ENCODE measurements at places on chromosomes 5 and 9.

GRCh38 chr5:83473346-83474160 lies 2.0 kb downstream of the VCAN start:
- peak; percentile 62 for DNase-seq

GRCh38 chr5:96968614-96969013 lies 32.7 kb downstream of the LNPEP start:
- no peak for DNase-seq

DNA sequence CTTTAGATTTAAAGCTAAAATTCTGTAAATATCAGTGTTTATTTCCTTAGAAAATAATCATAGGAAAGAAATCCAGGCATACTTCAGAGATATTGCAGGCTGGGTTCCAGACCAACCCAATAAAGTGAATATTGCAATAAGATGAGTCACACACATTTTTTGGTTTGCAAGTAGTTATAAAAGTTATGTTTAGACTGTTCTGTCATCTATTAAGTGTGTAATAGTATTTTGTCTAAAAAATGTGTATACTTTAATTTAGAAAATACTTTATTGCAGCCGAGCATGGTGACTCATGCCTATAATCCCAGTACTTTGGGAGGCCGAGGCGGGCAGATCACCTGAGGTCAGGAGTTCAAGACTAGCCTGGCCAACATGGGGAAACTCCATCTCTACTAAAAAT lies 6.9 kb upstream of the RIC1 start:
- no peak for DNase-seq

- DNase-seq, result no peak
These were observed 9.2 kb upstream of the AGPAT2 start for GRCh38 chr9:136696502-136696901.

GRCh38 chr5:43367909-43368669 lies 44.1 kb downstream of the CCL28 start:
- no peak for DNase-seq

- no peak for DNase-seq
These were observed 192.1 kb upstream of the DMRT1 start for GRCh38 chr9:649128-650074.

- no peak for DNase-seq
These were observed 31.1 kb upstream of the GRXCR2 start for GRCh38 chr5:145903867-145904266.

DNA sequence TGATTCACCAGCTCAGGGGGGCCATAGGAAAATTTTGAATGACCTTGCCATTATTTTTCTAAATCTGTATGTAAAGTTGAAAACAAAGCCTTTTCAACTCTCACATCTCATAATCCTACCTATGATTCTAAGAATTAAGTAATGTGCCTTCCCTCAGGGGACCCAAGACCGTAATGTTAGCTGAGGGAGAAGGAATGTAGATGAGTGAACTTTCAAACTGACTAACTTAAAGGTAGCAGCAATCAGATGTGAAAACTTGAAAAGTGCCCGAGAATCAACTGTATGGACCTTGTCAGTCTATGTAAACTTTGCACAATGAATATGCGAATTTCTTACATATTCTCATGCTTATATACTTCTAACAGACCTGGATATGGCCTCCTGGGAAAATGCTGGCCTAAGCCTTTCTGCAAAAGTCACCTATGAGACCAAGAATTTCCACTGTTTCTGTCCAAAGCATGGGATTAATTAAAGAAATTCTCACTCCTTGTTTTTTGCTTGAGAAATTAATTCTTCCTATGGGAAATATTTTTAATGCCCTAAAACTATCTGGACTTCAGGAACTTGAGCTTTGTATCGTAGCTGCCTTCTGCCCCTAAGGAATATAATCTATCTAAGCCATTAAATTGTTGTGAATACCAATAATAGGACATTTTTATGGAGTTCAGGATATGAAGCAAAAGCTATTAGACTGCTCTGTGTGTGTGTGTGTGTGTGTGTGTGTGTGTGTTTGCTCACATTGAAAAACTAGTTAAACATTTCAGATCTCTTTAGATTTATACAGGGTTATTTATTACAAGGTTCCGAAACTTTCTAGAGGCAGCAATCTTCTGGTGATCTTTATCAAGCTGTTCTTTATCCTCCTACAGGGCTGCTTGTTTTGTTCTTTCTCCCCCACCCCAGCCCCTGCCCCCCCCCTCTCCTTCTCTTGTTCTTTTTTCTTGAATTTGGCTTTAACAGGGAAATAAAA lies 169.1 kb upstream of the CLINT1 start:
- no peak for DNase-seq

GRCh38 chr5:139648205-139649081 lies at the start of gene CXXC5:
TSS of gene CXXC5 (plus strand) at chr5:139648349. CDS start at chr5:139680524, 32,175 bp downstream.
- DNase-seq, result peak; percentile 55

DNA sequence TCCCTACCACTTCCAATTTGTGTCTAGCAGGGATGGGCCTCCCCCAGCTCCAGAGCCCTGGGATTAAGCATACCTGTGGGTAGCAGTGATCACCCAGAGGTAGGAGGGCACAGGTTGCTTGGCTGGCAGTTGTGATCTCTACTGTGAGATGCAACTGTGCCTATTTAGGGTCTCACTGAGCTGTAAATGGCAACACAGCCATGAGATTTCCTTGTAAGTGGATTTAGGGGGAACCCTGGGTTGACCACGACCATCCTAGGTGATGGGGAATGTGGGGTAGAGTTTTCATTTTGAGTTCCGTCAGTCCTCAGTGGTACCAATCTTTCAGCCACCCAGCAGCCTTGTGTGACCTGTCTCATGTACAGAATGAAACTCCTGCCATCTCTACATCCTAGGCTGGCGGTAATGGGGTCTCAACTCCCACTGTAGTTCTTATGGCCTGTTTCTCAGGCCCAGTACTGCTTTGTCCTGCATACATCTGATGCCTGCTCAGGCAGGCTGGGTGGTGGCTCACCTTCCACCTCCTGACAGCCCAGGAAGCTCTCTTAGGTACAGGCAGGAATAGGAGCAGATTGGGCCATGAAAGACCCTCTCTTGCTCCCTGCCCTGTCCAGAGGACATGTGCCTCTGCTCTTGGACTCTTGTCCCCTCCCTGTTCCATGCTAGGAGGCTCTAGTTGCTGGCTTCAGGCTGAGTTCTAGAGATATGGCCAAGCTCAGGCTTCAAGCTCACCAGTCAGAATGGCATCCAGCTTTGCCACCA lies 8.1 kb downstream of the HNRNPAB start:
- DNase-seq, result no peak

DNA sequence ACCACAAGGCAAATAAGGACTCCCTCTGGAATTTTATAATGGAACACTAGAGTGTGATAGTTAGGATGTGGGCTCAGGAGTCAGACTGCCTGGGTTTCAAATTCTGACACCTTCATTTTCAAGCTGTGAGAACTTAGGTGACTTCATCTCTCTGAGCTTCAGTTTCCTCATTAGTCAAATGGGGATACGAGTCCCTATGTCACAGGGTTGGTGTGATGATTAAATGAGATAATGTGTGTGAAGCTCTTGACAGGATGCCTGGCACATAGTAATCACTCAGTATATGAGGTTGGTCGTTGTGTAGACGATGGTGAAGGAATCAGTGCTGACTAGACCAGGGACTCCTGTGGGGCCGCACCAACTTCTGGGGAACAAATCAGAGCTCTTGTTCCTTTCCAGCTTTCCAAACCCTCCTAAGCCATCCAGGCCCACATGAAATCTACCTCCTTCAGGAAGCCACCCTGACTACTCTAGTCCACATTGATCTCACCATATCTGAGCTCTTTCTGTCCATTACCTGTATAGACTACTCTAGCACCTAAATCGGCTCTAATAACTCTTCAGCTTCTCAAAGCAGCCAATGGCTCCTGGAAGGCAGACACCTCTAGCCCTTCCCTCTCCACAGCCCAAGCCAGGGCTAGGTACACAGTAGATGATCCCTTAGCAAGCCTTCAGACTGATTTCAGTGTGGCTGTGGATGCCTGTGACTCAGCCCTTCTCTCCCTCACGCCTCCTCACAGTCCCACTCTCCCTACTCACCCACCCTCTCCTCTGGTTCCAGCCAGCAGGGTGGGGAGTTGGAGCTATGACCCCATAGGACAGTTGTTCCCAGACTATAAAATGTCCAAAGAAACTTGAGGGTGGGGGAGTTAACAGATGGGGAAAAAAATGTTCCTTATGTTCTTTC lies 2.5 kb upstream of the TCF7 start:
- DNase-seq, result no peak
